ENCODE measurements at places on chromosomes 3 and 15.

DNA sequence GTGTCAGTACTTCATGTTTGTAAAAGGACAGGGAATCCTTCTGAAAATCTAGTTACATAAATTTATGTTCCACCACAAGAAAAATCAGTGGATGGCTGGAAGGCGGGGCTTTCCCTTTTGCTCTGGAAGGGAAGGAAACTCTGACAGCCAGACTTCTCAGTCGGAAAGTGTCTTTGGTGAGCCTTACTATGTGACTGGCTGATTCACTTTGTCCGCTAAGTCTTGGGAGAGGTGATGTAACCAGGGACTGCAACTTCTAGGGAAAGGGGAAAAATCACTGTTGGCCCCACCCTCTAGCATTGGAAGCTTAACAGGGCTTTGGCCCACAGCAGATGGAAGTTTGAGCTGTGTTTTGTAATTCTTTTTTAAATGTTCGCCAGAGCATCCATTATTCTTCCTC, 281.4 kb upstream of the CTDSPL start:
- DNase-seq = no peak

DNA sequence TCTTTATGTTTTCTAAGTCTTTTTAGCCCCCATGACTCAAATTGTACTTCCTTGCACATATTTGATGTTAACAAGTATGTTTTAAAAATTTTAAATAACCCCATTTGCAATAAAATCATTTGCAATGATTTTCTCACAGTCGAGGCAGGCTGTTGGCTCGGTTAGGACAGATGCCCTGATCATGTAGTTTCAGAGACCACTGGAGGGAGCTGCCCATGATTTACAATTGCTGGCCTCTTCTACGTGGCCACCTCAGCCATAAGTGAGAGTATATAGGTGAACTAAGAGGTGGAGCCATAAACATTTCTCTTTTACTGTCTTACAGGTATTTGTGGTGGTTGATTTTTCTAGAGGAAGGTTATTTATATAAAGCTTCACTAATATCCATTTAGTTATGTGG, 1.7 kb downstream of the DTWD1 start:
- DNase-seq = peak; percentile 31

DNA sequence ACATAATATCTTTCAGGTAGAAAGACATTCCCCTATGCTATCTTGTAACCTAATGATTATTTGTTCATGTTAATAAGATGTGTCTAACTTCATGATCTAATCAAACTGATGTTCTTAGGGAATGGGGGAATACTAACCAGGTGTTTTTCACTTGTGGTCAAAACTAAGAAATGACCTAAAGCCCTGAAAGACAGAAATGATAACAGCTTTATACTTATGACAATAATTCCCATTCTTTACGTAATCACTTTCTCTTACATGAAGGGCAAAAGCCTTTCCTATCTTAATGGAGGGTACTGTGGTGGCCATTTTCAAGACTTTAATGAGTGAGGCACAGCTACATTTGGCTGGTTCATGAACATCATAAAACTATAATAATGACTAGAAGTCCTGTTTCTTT, 33.9 kb upstream of the MEIS2 start:
- no peak for DNase-seq

- DNase-seq = peak; percentile 66
These were observed 780 bp downstream of the TIPARP start for GRCh38 chr3:156674911-156675829.

DNA sequence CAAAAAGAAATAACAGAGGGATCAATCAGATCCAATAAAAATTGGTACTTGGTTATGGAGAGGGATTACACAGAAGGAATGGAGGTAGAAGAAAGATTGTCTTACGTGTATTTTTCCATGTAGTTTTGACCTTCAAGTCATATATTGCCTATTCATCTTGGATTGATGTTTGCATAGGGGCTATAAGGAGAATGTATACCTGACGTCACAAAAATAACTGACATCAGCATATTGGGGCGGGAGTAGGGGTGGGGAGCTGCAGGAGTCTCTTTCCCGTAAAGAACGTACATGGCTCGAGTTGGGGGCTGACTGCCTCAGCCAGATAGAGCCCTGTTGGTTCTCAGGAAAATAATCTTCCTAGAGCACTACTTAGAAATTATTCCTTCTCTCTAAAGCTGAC, 5.9 kb upstream of the FURIN start:
- no peak for DNase-seq

DNA sequence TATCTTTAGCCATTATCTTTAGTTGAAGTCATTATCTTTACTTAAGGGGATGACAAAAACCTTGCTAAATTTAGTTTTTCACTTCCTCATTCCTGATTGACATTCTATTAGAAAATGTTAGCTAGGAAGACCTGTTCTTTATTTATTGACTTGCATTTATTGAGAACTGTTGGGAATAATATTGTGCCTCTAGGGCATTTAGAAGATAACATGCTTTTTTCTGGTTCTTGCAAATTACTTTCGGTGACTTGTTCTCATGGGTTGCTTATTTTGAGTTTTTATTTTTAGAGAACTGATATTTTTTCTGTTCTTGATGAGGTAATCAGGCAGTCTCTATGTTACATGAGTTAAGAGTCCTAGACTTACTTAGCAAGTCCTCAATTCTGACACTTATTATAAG, 48.3 kb upstream of the CTDSPL start:
- DNase-seq = no peak

GRCh38 chr15:51576911-51577500, 45.6 kb downstream of the DMXL2 start:
- peak; percentile 85 for DNase-seq

GRCh38 chr3:58627941-58628340, 38.6 kb downstream of the FAM3D start:
- no peak for DNase-seq

GRCh38 chr3:108008931-108009639, 81.7 kb downstream of the CD47 start:
- DNase-seq = peak; percentile 95

- no peak for DNase-seq
These were observed 665 bp upstream of the RASGRP1 start for GRCh38 chr15:38565287-38565670.

- no peak for DNase-seq
These were observed 276.5 kb downstream of the MAGI1 start for GRCh38 chr3:65762235-65762580.

DNA sequence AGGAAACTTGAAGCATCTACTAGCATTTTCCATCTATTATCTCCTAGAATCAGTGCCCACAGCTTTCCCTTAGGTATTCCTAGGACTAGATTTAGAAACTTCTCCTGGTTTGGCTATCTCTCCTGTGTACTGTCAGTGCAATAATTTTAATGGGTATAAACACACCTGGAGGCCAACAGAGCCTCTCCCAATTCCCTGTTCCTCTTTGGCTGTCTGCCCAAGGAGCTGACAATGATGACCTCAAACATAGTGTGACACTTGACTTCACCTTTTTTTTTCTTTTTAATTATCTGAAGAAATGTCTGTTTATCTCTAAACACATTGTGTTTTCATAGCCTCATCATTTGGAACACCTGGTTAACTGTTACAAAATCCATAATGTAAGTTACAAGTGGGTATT, 754.5 kb upstream of the ALCAM start:
- no peak for DNase-seq

DNA sequence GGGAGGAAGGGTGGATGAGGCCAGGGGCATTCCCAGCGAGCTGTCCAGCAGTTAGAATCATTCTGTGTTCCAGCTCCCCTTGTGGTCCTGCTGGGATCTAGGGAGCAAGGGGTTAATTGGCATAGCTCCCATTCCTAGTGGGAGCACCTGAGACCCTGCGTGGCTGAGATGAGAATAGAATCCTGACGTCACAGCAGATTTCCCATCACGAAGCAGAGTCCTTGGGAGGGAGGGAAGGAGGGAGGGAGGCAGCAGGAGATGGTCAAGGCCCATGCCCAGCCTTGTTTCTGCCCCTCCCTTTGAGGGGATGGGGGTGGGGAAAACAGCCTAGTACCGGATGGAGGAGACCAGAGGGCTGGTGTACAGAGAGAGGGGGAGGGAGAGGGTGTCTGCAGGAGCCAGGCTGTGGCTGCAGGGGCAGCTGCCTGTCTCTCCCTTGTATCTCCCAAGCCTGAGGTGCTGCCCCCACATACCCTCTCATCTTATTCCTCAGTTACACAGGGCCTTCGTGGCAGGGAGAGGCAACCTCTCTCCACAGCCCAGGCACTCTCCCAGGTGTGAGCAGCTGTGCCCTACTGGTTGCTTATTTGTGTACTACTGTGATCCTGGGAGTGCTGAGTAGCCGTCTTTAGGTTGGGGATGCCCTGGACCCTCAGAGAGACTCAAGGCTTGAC, 5.4 kb downstream of the TYRO3 start:
- DNase-seq = peak; percentile 67

GRCh38 chr15:25061808-25062550, 107.2 kb downstream of the SNRPN start:
- no peak for DNase-seq

DNA sequence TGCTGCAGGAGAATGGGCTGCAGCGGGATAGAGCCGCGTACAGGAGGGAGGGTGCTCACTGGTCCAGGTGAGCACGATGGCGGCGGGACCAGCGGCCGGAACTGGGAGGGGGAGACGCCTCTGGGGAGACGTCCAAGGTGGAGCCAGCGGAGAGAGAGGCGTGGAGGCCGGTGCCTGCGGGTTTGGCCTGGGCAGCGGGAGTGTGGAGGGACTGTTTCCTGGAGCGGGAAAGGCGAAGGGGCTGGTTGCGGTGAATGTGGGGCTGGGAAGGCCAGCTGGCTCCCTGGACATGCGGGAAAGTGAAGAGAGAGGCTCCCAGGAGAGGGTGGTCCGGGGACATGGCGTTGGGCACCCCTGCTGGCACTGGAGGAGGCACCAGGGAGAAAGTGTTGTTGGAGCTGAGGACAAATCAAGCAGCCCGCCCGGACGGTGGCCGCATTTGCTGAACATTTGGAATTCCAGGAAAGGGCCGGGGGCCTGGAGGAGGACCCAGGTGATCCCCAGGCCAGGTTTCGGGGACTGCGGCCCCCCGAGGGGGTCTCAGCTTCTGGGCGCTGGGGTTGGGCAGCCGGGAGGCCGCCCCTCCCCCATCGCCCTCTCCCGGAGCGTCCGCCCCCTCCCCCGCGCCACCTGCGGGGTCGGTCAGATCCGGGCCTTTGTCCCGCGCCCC, 34.3 kb downstream of the DNAJB8 start:
- DNase-seq = no peak

- DNase-seq = no peak
These were observed 654 bp downstream of the RUBCN start for GRCh38 chr3:197736010-197736490.

DNA sequence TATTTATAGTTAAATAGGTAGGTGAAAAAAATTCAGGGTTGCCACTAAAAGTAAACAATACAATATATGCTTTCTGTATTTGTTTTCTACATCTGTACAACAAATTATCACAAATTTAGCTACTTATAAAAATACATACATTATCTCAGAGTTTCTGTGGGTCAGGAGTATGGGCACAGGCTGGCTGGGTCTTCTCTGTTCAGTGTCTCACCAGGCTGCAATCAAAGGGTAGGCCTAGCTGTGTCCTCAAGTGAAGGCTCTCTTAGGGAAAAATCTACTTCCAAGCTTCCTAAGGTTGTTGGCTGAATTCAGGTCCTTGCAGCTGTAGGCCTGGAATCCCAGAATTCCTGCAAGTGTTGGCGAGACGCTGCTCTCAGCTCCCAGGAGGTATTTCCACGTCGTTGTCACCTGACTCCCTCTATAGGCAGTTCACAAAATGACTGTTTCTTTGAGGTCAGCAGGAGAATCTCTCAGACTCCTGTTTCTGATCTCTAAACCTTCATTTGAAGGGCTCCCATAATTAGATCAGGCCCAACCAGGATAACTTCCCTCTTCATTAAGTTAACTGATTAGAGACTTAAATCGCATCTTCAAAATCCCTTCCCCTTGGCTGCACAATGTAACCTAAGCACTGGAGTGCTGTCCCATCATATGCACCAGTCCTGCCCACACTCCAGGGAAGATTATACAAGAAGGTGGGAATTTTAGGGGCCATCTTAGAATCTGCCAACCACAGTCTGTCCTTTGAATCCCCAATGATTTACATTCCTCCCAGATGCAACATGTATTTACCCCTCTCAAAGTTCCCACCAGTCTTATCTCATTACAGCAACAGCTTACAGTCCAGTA, 296.6 kb downstream of the SUCLG2 start:
- DNase-seq = peak; percentile 51

GRCh38 chr3:37963016-37963415, 27.6 kb upstream of the VILL start:
- no peak for DNase-seq

DNA sequence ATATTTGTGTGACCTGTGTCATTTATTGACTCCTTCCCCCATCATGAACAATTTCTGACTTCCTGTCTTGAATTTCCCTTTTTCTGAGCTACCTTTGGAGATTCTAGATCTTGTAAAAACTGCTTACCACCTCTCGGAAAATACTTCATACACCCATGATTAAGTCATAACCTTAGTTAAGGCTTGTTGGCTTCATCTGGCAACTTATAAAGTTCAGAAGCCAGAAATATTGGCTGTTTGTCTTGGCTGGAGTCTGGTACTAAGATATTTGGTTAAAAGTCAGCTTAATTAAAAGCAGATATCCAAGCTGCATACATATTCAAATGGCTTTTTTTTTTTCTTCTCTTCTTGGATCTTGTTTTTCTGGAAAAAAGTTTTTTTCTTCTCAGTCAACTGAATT, 37.3 kb upstream of the B3GALNT1 start:
- DNase-seq = no peak

GRCh38 chr15:64197425-64197824, 34.6 kb upstream of the PPIB start:
- peak; percentile 65 for DNase-seq

DNA sequence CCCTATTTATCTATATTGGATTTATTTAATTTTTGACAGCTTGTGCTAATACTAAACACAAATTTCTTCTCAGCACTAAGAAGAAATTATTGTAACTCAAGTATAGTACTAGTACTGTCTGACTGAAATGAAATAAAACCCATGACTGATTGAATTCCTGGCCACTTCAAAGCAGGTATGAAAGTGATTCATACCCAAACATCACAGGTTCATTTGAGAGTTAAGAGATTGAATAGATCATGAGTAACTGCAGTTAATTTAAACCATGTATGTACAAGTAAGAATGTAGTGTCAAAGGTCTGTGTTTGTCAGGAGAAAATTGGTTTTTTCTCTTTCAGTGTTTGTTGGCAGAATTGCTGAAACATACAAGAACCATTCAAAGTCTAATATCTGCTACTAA, 332.0 kb upstream of the GRM7 start:
- no peak for DNase-seq

DNA sequence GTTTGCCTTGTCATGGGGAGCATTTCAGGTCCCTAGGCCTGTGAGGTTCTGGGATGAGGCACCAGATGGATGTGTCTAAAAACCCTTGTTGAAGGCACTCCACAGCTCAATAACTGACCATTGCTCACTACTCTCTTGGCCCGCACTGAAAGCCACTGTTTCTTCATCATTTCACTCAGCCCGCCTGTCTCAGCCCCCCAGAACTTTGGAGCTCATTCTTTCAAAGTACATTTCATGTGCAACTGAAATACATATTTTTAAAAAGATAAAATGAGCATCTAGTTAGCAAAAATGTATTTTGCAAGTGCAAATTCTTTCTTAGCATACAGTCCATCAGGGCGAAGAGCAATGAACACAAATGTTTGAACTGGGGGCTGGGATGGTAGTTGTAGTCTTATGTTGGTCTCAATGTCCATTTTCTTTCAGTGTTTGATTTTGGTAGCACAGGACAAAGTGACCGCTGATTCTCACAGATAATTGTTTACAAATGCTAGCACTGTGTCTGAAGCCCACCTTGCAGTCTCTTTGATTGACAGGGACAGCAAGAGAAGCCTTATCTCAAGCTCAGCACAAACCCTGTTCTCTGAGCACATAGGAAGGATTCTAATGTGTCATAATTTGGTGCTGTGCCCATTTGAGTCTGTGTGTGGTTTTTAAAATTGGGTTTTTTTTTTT, 19.6 kb downstream of the HEMK1 start:
- peak; percentile 31 for DNase-seq

GRCh38 chr15:25250906-25251622, 187.8 kb downstream of the UBE3A start:
- no peak for DNase-seq
